ENCODE measurements at places on chromosomes 3 and 15.
A peak's percentile ranks its signal among the peaks of the same experiment; 100 is the strongest.

- DNase-seq, result no peak
Measured at GRCh38 chr3:12473511-12473910, 10.8 kb upstream of the TSEN2 start.

DNA sequence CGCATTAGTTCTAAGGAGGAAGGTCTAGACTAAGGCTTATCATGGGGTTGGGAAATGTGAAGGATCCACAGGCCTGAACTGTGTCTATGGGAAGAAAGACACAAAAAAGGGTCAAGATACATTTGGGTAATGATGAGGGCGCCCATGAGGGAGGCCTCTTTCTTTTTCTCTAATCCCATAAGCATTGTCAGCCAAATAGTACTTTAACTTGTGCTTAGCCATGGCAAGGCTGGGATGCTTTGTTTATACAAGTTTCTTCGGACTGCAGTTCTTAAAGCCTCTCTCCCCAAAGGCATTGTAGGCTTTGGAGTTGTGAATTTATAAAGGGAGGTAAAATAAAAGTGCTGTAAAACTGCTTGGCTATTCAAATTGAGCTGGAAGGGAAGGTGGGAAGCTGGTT is 23.4 kb downstream of the ARMC8 start:
- no peak for DNase-seq

DNA sequence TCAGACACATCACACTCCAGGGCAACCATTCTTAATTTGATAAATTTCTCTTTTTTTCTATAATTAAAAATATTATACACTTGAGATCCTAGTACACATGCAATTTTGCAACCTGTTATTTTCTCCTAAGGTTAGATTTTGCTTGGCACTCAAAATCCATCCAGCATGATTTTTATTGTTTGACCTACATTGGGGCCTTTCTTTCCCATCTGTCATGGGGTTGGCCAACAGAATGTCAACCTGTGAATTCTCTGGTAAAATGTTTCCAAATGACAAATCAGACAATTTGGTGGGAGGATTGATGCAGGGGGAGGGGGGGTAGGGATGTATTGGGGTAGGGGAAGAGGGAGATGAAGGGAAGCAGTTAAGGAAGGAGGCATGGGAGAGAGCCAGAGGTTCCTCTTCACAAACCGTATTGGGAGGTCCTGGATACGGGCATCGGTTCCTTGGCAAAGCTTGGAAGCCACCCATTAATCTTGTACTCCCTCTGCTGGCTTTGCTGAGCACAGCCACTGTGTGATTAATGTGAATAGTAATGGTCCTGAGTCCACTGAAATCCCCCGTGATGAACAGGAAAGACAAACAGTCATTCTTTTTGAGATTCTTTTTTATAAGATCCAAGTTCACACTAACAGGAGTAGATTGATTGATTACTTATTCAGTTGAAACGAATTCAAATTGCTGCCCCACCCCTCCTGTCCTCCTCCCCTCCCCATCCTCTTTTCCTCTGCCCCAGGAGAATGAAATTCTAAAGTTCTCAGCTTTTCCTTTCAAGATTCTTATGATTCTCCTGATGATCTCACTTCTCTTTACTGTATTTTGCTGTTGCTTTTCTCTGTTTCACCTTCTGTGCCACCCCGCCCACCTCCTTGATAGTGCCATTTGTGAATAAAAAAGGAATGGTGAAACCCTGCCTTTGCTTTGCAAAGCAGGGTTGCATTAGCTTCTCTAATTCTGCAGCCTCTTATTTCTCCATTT is 82.2 kb upstream of the SLC25A26 start:
- peak; percentile 56 for DNase-seq

DNA sequence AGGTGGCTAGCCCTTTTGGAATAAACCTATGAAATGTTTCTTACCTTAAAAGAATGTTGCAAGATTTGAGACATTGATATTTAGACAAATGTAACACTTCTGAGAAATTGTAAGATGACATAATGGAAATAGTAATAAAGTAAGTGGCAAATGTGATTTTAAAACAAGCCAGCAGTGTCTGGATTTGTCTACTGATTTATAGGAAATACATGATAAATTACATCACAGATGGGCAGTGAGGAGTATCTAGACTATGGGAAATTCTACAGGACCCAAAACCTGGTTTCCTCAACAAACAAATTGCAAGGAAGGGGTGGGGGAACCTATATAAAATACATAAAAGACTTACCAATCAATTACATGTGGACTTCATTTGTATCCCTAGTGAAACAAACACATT is 37.1 kb downstream of the NANOGP8 start:
- no peak for DNase-seq

- no peak for DNase-seq
Measured at GRCh38 chr3:173552526-173552925, 155.0 kb downstream of the NLGN1 start.

- no peak for DNase-seq
Measured at GRCh38 chr15:35533130-35534110, 12.5 kb downstream of the DPH6 start.

DNA sequence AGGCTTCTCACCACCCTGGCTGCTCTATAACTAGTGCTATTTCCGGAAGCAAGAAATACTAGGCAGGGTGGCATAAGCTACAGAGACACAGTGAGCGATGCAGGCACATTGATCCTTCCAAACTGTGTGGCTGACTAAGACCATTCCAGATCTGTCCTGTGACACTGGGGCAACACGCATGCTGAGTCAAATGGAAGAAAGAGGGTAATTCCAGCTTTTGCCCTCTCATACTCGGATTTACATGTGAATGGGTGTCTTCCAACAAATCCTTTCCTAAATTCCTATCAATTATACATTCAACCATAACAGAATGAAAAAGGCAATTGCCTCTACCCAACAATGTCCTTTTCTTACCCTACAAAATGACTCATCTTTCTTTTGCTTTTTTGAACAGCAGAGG is 5.1 kb downstream of the FSIP1 start:
- DNase-seq, result no peak

DNA sequence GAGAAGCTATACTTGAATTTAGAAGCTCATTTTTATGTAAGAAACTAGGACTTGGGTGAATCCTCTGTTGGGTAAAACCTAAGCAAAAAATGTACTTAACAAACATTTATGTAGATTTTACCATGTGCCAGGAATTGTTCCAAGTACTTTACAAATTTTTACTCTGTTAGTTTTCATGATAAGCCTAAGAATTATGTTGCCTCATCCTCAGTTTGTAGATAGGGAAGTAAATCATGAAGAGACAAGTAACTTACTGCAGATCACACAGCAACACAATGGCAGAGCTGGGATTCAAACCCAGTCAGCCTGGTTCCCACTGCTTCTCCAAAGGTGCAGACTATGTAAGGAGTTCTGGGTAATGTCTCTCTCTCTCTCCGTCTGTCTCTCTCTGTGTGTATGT is 169.9 kb downstream of the DIPK2A start:
- no peak for DNase-seq

DNA sequence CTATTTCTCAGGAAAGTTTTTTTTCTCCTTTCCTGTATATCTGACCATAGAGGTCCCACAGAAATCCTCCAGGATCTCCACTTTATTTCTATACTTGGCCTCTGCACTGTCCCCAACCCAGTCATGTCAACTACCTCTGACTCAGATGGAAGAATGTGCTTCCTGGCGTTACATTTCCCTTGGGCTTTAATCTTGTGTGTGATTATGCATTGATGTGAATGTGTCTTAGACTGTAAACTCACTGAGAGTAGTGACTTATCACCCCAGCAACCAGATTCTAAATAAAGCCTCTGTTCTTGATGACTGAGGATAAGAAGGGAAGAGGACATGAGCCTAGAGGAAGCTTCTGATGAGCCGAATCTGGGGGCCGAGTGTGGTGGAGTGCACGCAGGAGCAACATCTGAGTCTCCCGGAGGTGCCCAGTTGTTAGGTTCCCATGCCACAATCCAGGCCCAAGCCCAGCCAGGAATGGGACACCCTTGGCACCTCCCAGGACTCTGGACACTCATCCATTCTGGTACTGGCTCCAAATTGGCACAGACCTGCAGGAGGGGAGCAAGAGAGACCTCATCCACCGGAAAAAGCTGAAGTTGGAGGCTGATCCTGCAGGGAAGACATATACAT is 32.1 kb upstream of the HEG1 start:
- no peak for DNase-seq

- no peak for DNase-seq
Measured at GRCh38 chr3:166837535-166837934, 542.6 kb downstream of the ZBBX start.
